Kidney epithelial cell (primary cell): ENCODE measurements at places on chromosomes 4 and X.

GRCh38 chrX:42519666-42520231, 258.2 kb downstream of the PPP1R2C start:
- DNase-seq, result no peak

GRCh38 chr4:153166716-153167501, 37.3 kb upstream of the TRIM2 start:
- no peak for DNase-seq

DNA sequence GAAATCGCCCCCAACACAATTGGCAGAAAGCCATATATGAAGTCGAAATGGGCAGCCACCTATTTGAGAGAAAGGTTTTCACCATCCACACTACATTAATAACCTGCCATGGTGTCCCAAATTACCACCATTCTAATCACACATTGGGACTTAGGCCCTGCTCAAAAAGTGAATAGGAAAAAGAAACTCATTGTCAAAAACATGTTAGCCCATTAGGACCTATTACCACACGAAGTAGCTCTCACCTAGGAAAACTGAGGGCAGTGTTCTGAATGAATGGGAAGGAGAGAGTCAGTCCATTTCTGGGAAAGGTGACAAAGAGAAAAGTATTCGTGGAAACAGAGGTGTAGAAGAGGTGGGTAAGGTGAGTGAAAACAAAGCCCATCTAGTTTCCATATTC, 60.8 kb downstream of the GPC3 start:
- no peak for DNase-seq

DNA sequence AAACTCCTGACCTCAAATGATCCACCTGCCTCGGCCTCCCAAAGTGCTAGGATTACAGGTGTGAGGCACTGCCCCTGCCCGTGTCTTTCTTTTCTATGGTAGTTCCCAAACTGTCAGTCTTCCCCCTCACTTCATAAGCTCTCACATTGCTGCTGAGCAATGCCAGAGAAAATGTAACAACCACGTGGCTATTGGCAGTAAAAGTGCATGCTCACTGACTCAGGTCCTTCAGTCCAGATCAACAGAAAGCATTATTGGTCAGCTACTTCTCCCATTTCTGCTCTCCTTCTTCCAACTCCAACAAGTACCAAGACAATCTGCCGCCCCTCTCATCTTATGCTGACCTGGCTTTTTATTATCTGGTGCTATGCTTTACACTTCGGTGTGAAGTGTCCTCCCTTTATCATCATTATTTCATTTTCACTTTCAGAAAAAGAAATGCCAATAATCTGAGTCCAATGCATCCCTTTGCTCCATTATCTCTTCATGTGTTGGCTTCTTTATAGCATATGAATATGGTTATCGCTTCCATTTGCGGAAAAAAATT, 133.8 kb upstream of the UGT8 start:
- no peak for DNase-seq

- no peak for DNase-seq
Measured at GRCh38 chr4:16582036-16582435, 316.4 kb downstream of the LDB2 start.

- no peak for DNase-seq
Measured at GRCh38 chr4:78940752-78941151, 1.5 kb upstream of the PAQR3 start.

- no peak for DNase-seq
Measured at GRCh38 chrX:39327255-39327654, 526.0 kb downstream of the MID1IP1 start.

DNA sequence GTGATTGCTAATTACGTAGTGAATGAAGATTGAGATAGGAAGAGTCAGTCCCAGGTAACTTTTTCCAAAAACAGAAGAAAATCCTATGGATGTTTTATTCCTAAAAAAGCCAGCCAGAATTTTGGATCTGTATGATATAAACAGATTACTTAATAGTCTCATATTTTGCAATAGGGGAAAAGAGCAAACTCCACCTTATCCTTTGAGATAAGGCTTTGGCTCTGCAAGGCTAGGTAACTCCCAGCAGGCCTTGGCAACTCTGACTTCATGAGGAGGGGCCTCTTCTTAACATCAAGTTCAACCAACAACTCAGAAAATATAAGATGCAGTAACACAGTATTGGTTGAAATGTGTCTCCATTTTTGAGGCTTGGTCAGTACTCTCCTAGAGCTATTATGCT, 98.7 kb upstream of the SLC4A4 start:
- DNase-seq, result no peak

DNA sequence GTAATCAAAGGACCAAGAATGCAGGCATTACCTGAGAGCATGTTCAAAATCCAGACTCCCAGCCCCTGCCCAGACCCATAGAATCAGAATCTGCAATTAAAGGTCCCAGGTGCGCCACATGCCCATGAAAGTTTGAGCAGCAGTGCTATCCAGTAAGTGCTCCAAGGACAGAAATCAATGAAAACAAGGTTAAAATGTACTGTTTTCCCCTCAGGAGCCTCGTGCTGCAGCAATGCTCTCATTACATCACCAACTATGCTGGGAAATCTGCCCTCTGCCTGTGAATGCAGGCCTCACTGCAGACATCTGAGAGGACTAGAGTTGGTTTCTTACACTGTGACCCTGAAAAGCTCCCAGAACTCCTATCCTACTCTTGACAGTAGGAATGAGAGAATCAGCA, 21.1 kb downstream of the ANXA5 start:
- no peak for DNase-seq

DNA sequence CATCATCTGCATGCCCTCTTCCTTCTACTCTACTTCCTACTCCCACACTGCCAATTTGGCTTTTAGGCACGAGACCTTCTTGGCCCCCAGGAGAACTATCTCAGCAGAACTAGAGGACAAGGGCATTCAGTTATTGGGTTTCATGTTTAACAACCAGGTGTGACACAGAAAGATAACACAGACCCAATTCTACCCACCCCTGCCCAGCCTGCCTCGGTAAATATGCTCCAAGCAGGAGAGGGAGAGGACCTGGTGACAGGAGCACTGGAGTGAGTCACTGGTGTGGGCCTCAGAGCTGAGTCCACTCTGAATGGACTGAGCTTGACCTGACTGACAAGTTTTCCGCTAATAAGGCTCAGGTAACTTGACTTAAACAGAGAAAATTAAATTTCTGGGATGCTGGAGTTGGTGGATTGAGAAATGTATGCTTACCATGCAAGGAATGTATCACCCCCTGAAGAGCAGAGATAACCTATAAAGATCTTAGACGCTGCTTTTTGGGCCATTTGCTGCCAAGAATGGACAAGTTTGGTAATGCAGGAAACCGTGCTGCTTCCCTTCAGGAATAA, 52.5 kb downstream of the CASP3 start:
- no peak for DNase-seq

DNA sequence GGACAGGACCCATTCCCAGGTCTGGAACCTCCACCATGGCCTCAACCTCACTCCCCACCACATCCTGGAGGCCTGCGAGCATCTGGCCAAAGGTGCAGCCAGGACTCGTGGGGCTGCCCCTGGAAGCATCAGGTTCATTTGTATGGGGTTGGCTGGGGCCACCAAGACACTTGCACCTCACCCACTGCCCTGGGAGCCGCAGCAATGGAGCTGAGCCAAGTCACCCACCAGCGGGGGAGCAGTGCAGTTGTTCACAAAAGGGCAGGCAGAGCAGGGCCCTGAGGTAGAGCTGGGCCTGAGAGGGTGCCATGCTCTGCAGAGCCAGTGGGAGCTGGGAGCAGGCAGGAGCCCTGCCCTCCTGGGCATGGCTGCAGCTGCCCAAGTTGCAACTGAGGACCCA, 163.5 kb downstream of the FAM47A start:
- no peak for DNase-seq

GRCh38 chr4:181548873-181549575, 694.2 kb upstream of the TENM3 start:
- peak; percentile 34 for DNase-seq

DNA sequence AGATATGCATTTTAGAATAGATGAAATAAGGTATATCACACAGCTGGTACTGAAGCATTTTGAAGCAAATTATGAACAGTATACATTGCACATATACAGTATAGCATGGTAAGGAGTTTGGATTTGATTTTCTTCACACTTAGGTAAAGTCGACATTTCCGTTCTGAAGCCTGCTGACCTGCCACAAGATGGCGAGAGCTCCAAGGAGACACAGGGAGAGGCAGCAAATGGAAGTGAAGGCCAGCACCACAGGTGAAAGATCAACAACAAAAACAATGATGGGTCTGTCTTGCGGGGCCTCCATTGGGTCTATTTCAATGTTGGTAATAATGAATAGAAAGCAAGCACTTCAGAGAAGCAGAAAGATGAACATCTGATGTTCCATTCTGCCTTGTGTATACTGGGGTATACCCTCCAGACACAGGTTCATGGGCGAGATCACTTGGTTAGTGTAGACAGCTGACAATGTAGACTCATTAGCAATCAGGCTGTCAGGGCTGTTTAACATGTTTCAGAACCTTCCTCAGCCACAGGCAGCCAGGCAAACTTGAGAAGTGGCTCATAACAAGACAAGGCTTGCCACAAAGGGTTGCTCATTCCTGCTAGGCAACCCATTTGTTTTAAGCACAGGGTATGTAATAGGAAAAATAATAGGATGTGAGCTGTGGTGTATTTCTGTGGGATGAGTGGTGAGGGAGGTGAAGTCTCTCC, 21.4 kb upstream of the NOX1 start:
- DNase-seq, result no peak

- no peak for DNase-seq
Measured at GRCh38 chrX:115068896-115069295, 51.5 kb upstream of the IL13RA2 start.

GRCh38 chr4:142366769-142367181, 479.3 kb downstream of the INPP4B start:
- no peak for DNase-seq

GRCh38 chr4:11881947-11882346, 453.3 kb upstream of the HS3ST1 start:
- DNase-seq, result no peak

DNA sequence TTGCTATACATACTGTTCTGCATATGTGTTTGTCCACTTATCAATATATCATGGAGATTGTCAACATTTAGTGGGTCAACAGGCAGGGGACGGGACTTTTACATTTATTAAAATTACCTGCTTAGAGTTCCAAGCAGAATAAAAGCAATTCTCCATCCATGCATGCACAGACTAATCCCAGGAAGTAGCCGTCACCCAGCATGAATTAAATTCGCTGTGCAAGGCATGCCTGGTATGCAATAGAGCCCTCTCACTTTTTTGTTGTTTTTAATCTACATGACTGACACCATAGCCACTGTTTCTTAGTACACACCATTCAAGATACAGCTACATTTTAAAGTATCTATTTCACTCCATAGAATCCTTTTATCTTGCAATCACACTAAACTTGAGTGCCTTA, 108.9 kb downstream of the USP46 start:
- DNase-seq, result no peak

DNA sequence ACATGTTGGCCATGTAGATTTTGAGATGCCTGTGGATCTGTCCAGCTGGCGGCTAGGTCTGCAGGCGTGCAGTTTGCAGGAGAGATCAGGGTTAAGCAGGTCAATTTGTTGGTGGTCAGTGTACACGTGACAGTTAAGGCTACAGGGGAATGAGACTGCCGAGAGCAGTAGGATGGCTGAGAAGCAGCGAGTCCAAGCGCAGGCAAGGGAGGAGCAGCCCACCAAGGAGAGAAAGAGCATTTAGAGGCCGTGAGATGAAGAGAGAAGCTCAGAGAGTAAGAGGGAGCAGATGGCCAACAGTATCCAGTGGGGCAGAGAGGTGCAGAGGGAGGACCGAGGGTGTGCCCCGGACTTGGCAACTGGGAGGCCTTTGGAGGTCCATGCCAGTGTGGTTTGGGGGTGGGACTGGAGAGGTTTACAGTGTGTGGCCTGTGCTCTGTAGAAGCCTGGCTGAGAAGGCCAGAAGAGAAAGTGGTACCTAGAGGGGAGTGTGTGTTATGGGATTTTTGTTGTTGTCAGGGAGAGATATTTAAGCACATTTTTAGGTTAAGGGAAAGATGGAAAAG, 18.4 kb downstream of the SNX25 start:
- no peak for DNase-seq

DNA sequence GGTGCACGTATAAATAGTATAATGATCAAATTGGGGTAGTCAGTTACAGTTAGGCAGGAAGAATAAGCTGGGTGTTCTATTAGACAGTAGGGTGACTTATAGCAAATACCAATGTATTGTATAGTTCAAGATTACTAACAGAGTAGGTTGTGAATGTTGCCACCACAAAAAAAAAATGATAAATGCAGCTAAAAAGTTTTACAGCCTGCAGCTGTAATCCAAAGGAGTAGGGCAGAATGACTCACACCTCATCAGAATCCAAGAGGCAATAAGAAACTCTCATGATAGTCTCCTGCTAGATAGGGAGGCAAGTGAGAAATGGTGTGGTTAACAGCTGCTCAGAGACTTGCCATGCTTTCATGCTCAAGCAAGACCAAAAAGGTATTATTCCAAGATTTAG, 19.6 kb upstream of the TCEAL4 start:
- peak; percentile 12 for DNase-seq

- DNase-seq, result peak; percentile 76
Measured at GRCh38 chr4:118842055-118842454, 6.1 kb upstream of the SEC24D start.

GRCh38 chr4:60744767-60745166, 455.4 kb upstream of the ADGRL3 start:
- DNase-seq, result no peak

GRCh38 chr4:55143858-55144257, 18.5 kb upstream of the KDR start:
- no peak for DNase-seq

- DNase-seq, result no peak
Measured at GRCh38 chr4:42655921-42656678, 805 bp downstream of the ATP8A1 start.

- no peak for DNase-seq
Measured at GRCh38 chr4:72109959-72110497, 78.2 kb downstream of the NPFFR2 start.

DNA sequence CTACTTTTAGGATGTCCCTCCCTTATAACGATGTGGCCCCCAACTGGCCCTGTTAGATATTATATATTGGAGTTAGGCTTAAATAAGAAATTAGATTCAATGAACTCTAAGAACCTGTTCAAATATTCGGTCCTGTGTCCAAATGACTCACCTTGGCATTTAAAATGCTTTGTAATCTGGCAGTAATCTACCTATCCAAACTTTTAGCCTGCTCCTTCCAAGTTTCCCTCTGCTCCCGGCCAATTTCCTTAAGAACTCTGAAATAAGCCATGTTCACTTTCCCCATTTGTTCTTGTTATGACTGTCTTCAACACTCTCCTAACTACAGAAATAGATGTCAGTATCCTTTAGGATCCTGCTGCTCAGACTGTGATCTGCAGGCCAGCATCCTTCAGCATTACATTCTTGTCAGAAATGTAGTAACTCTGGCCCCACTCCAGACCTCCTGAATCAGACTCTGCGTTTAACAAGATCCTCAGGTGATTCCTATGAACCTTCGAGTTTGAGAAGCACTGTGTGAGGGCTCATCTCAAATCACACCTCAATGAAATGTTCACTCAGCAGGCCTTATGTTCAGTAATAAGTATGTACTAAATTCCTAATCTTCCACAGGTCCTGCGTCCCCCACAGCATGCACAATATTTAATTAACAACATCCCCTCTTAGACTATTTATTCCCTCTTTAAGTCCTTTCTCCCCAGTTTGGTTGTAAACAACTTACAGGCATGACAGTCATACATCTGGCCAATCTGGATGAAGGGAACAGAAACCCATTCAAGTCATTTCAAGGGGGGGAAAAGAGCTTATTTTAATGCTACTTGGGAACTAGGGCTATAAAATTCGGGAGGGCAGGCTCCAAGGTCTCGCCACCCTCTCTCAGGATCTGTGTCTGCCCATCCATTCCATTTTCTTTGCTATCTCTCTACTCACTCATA, 3.0 kb downstream of the ATP8A1 start:
- no peak for DNase-seq

- no peak for DNase-seq
Measured at GRCh38 chr4:101169044-101170014, 178.0 kb downstream of the PPP3CA start.
